GM12865 (cell line): ENCODE measurements at places on chromosomes 4 and X.

DNA sequence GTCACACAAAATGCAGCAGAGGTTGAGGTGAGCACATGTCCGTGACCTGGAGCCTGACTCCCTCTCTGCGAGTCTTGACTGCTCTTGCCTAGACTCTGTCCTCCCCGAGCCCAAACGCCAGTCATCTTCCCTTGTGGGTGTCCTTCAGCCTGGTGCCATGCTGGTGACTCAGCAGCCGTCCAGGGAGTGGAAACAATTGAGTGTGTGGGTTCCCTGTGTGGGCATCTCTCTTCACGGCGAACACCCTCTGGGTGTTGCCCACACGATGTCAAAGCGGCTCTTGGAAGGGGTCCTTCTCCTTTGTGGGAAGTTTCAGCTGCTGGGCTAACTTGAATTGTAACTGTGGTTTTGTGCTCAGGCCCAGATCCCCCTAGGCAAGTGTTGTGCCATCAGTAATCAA lies 17.5 kb upstream of the MSANTD1 start:
- no peak for DNase-seq

DNA sequence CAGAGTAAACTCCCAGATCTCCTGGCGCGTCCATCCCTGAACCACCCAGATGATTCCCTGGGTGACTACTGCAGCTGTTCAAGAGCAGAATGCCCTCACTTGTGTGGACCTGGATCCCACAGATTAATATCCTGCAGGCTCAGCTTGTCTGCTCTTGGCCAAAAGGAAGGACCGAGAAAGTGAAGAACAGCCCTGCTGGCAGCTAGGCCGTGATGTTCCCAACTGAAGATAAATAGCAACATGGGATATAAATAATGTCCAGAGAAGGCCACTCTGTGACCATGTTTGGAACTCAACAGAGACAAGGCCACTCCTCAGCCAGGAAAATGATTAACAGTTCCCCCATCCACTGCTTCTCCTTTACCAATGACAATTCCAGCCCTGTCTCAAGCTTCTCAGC lies 21.5 kb downstream of the SUPT20HL2 start:
- DNase-seq: no peak

- no peak for DNase-seq
Observed at GRCh38 chr4:139514382-139515059, 41.5 kb downstream of the SETD7 start.

DNA sequence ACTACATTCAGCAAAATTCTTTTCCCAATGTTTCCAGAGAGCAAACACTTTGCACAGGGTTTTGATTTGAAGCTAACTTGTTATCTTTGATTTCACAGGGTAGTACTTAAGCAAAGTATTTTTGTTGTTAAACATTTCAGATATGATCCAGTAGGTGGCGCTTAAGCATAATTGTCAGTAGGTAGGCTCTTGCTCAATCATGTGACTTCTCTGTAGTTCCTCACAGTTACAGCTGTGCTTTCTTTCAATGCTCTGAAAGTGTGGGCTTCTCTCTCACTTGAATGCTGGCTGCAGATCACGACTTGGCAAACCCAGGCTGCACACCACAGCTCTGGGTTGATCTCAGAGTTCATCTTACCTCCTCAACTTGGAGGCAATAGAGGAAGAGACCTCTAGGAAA lies 1016.5 kb downstream of the SH3BGRL start:
- peak; percentile 35 for DNase-seq

DNA sequence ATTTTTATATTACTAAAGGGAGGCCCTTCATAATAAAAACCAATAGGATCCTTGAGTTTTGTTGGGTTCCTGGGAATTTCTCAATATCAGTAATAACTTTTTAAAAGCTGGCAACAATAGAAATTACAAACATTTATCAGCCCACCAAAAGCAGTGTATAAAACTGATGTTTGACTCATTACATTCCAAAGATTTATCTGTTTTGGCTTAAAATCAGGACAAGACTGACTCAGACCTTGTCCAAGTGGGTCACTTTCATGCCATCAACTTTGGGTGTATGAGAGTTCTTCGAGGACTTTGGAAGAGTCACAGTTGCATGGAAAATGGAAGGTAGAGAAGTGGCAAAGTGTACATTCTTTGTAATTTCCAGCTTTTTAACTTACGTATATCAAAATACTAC lies 102.8 kb downstream of the FRMPD4 start:
- DNase-seq: no peak

DNA sequence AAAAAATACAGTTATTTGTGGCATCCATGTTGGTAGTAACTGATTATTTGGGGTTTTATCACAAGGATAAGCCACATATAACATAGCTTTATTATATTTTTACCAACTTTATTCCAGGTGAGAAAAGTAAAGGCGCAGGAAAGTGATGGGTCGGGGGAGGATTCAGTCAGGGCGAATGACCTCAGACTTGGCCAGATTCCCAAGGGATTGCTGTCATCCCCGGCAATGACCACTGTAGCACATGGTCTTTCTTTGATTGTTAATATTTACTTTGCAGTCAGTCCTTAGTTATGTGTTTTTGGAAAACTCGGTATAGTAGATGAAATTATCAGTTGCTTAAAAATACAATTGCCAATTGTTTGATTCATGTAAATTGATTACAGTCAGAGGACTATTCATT lies 17.6 kb downstream of the GRIA3 start:
- no peak for DNase-seq

GRCh38 chr4:94216394-94216793 lies 8.7 kb downstream of the SMARCAD1 start:
- no peak for DNase-seq
